ENCODE measurements at places on chromosomes 4 and X. TPM values are rescaled to one million over a fixed set of nuclear protein-coding genes. Genes with fewer than 3 reads are reported as not detected.

DNA sequence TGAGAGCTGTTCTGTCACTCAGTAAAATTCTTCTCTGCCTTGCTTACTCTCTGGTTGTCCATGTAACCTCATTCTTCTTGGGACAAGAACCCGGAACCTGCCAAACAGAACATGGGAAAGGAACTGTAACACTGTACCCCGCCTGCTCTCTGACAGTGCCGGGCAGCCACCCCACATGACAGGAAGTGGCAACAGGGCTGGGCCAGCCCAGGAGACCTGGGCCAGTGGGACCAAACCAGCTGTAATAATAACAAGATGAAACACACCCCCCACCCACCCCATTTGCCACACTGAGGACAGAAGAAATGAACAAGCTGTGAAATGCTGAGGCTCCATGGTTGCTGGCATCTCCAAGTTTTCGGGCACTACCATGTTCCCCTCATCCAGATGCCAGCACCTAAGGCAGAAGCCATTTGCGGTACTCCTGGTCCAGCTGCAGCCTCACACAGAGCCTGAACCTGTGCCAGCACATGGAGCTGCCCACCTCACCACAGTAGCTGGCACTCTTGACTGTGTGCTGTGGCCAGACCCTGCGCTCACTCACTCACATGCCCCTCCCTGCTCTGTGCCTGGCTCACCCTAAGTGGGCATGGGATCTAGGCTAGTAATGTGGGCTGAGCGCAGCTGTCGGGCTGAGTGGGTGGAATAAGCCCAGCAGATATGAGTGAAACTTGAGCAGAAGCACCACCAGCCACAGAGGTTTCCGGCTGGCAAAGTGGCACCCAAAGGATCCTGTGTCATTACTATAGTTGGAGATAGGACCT is 126.2 kb upstream of the UGT8 start:
- DNase-seq, result no peak
- H3K36me3 ChIP-seq, result no peaks in the 10 kb centered on the region
- no peaks in the 10 kb centered on the region for H3K4me1 ChIP-seq
- H3K27ac ChIP-seq, result no peak overlapping the region
- H3K4me3 ChIP-seq, result no peak overlapping the region
- no peaks in the 10 kb centered on the region for H3K27me3 ChIP-seq

The RAB9A gene
- total RNA-seq, result 25.3 TPM

DNA sequence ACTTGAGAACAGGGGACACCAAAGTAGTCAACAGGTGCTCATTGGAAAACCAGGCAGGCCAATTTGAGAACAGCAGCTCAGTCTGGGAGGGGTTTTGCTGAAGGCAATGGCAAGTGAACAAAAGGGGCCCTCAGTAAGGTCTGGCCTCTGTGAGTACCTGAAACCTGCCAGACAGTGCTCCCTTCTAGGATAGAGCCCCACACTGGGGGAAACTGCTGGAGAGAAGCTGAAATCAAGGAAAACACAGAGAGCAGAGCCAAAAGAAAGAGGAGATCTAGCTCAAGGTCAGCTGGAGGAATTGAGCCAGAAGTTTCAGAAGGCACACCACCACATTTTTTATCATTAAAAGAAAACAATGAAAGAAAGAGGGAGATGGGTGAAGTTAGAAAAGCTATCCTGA is 28.2 kb downstream of the PNMA6E start:
- no peaks in the 10 kb centered on the region for H3K4me1 ChIP-seq
- H3K27me3 ChIP-seq, result no peaks in the 10 kb centered on the region
- H3K4me3 ChIP-seq, result no peak overlapping the region
- no peaks in the 10 kb centered on the region for H3K36me3 ChIP-seq
- no peak overlapping the region for H3K27ac ChIP-seq

The F11 gene
- not detected for total RNA-seq

DNA sequence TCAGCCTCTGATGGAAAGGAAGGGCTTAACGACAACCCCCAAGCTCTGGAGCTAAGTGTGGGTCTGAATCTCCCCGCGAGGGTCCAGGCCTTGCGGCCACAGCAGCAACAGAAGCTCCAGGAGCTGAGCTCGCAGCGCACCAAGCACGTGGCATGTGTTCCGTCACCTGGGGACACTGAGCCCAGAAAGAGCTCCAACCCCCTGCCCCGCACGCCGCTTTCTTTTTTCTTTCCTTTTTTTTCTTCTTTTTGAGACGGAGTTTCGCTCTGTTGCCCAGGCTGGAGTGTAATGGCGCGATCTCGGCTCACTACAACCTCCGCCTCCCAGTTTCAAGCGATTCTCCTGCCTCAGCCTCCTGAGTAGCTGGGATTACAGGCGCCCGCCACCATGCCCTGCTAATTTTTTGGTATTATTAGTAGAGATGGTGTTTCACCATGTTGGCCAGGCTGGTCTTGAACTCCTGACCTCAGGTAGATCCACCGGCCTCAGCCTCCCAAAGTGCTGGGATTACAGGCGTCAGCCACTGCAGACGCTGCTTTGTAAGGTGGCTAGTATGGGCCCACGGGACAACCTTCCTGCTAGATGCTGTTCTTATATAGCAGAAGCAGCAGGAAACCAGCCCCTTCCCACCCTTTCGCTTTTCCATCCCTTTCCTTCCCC is 685 bp upstream of the TNIP2 start:
- peak overlapping the region; percentile 70 for H3K4me3 ChIP-seq
- peaks cover 13% of the 10 kb centered on the region for H3K36me3 ChIP-seq

GRCh38 chr4:25941457-25942221 is 27.6 kb downstream of the SMIM20 start:
- no peak overlapping the region for H3K27ac ChIP-seq
- H3K4me1 ChIP-seq, result peaks cover 6% of the 10 kb centered on the region
- H3K27me3 ChIP-seq, result peaks cover 8% of the 10 kb centered on the region
- no peak overlapping the region for H3K4me3 ChIP-seq
- H3K36me3 ChIP-seq, result no peaks in the 10 kb centered on the region

GRCh38 chr4:16745009-16745635 is 153.3 kb downstream of the LDB2 start:
- H3K4me3 ChIP-seq, result no peak overlapping the region
- DNase-seq, result no peak
- no peaks in the 10 kb centered on the region for H3K4me1 ChIP-seq
- H3K27me3 ChIP-seq, result no peaks in the 10 kb centered on the region
- H3K27ac ChIP-seq, result no peak overlapping the region

GRCh38 chrX:102651242-102652011 is at the start of gene GPRASP1:
Gene GPRASP1 (plus strand): TSS chrX:102651483. CDS start chrX:102653914, 2,431 bp downstream.
- H3K27ac ChIP-seq, result peak within 1 kb of the TSS; percentile 62
- peaks cover 3% of the 10 kb centered on the region for H3K4me1 ChIP-seq
- peak; percentile 9 for DNase-seq
- H3K27me3 ChIP-seq, result no peaks in the 10 kb centered on the region
- peak within 1 kb of the TSS; percentile 60 for H3K4me3 ChIP-seq
- no peaks in the 10 kb centered on the region for H3K36me3 ChIP-seq

DNA sequence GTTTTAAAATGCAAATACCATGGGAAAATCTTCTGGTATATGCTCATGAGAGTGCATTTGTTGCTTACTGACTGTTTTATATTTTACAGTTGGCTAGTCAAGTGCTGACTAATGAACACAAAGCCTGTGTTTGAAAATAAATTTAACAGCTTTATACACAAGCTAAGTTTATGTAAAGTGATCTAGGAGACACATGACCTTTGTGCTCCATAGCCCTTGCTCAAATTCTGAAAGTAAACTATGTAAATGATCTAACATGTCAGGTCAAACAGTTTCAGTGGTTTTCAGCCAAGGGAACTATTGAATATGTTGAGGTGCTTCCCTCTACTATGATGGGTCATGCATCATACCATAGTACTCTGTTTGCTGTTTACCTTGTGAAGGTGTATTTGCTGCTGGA is 36.7 kb downstream of the DIAPH2 start:
- H3K27ac ChIP-seq, result no peak overlapping the region
- no peaks in the 10 kb centered on the region for H3K36me3 ChIP-seq
- H3K27me3 ChIP-seq, result no peaks in the 10 kb centered on the region
- DNase-seq, result no peak
- peaks cover 8% of the 10 kb centered on the region for H3K4me1 ChIP-seq

DNA sequence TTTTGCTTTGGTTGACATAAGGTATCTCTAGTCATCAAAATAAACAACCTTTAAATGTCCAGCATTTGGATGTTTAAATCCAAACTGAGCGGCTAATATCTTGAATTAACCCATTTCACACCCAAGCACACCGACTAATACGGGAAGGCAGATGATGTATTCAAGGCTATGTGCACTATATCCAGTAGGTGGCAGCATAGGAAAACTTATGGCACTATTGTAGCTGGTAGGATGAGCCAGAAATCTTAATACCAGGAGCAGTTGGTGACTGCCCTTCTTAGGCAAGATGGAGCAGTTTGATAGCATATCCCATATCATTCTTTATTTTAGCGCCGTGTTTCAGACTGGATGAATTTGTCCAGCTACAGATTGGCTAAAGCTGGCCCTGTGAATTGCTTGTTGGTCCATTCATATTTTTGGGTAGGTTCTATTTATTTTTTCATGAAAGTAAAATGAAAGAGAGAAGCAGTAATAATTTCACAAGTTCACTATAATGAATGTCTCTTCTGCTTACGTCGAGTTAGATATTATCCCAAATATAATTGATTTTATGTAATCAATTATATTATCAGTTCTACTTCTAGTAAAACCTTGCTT is 24.4 kb downstream of the UCHL1 start:
- DNase-seq, result no peak
- no peaks in the 10 kb centered on the region for H3K36me3 ChIP-seq

DNA sequence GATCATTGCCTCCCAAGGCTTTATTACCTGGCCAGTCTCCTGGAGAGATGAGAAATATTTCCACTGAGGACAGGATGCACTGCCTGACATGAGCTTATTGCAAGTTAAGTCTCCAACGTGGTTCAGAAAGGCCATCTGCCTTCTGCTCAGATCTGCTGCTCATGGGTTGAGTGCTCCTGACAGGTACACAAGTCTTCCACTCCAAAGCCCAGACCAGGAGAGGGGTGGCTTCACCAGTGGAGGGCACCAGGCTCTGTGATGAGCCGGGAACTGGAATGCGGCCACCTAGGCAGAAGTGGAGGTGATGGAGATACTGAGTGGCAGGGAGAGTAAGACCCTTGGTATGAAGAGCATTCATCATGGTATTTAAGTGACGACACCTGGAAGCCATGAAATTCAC is 79.5 kb upstream of the IRF2 start:
- H3K27me3 ChIP-seq, result no peaks in the 10 kb centered on the region
- H3K36me3 ChIP-seq, result no peaks in the 10 kb centered on the region
- H3K4me1 ChIP-seq, result no peaks in the 10 kb centered on the region
- no peak for DNase-seq
- no peak overlapping the region for H3K4me3 ChIP-seq
- no peak overlapping the region for H3K27ac ChIP-seq

The ATP2B3 gene
- total RNA-seq, result not detected

GRCh38 chrX:136261321-136261720 is 10.1 kb upstream of the MAP7D3 start:
- H3K27me3 ChIP-seq, result no peaks in the 10 kb centered on the region
- no peak overlapping the region for H3K4me3 ChIP-seq
- DNase-seq, result no peak
- H3K36me3 ChIP-seq, result no peaks in the 10 kb centered on the region
- H3K4me1 ChIP-seq, result no peaks in the 10 kb centered on the region
- H3K27ac ChIP-seq, result peak overlapping the region; percentile 44

GRCh38 chr4:15436513-15436912 is 8.7 kb downstream of the C1QTNF7 start:
- H3K27me3 ChIP-seq, result no peaks in the 10 kb centered on the region
- DNase-seq, result no peak
- peaks cover 17% of the 10 kb centered on the region for H3K4me1 ChIP-seq
- H3K4me3 ChIP-seq, result no peak overlapping the region

The SCRG1 gene
- 0.08 TPM for total RNA-seq

DNA sequence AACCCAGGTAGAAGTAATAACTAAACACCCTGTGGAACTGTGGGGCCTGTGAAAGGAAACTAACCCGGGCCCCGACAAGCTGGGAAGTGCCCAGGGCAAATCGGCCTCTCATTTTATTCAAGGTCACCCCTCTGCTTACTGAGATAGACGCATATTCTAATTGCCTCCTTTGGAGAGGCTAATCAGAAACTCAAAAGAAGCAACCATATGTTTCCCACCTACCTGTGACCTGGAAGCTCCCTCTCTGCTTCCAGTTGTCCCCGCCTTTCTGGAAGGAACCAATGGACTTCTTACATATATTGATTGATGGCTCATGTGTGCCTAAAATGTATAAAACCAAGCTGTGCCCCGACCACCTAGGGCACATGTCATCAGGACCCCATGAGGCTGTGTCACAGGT is 23.1 kb upstream of the DHRSX start:
- H3K27me3 ChIP-seq, result no peaks in the 10 kb centered on the region
- H3K27ac ChIP-seq, result no peak overlapping the region
- H3K4me1 ChIP-seq, result no peaks in the 10 kb centered on the region
- no peak for DNase-seq

- H3K4me1 ChIP-seq, result no peaks in the 10 kb centered on the region
- no peak for DNase-seq
- no peaks in the 10 kb centered on the region for H3K36me3 ChIP-seq
- H3K27ac ChIP-seq, result peak overlapping the region; percentile 37
- H3K27me3 ChIP-seq, result no peaks in the 10 kb centered on the region
- no peak overlapping the region for H3K4me3 ChIP-seq
These were observed 84.6 kb upstream of the RPL34 start for GRCh38 chr4:108535757-108536156.

DNA sequence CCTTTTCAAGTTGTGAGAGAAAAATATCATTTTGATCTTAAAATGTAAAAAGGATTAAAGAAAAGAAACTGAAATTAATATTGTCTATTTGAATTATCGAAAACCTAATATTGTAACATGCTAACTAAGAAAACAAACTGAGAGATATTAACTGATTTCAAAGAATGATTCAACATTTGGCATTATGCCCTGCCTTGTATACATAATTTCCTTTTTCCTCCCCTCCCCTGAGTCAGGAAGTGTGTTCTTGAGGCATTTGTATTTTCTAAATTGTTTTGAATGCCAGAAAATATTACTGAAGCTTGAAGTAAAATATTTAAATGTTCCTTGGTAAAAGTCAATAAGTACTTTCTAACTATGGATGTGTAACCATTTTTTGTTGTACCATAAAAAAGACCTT is 49.4 kb downstream of the RPS6KA3 start:
- no peaks in the 10 kb centered on the region for H3K36me3 ChIP-seq
- DNase-seq, result no peak
- H3K27me3 ChIP-seq, result no peaks in the 10 kb centered on the region
- peak overlapping the region; percentile 39 for H3K27ac ChIP-seq

The CPZ gene
- total RNA-seq, result 3.0 TPM

The STATH gene
- not detected for total RNA-seq

DNA sequence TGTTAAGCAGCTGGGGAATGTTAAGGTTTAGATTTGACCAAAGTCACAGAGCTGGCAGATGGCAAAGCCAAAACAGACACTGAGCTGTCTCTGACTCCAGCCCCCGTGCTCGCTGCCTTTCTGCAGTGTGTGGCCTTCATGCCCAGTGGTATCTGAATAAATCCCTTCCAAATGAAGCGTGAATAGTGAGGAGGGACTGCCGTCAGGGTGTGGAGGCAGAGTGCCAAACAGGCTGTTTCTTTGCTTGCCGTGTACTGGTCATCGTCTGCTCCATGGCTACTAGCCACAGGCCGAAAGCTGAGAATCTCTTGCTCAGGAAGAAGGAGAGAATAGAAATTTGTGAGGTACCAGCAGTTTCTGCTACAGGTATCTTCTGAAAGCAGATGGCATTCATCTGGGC is 19.7 kb downstream of the PRIMPOL start:
- H3K36me3 ChIP-seq, result peaks cover 11% of the 10 kb centered on the region
- H3K27me3 ChIP-seq, result no peaks in the 10 kb centered on the region
- no peak overlapping the region for H3K4me3 ChIP-seq
- H3K4me1 ChIP-seq, result peaks cover 28% of the 10 kb centered on the region
- DNase-seq, result no peak

- no peaks in the 10 kb centered on the region for H3K4me1 ChIP-seq
- no peak overlapping the region for H3K4me3 ChIP-seq
- H3K27me3 ChIP-seq, result no peaks in the 10 kb centered on the region
- H3K27ac ChIP-seq, result no peak overlapping the region
- no peak for DNase-seq
These were observed 135.1 kb upstream of the MSX1 start for GRCh38 chr4:4724321-4724720.

The PABPC5 gene
- 1.9 TPM for total RNA-seq
